ENCODE measurements at places on chromosomes 3 and 15.

DNA sequence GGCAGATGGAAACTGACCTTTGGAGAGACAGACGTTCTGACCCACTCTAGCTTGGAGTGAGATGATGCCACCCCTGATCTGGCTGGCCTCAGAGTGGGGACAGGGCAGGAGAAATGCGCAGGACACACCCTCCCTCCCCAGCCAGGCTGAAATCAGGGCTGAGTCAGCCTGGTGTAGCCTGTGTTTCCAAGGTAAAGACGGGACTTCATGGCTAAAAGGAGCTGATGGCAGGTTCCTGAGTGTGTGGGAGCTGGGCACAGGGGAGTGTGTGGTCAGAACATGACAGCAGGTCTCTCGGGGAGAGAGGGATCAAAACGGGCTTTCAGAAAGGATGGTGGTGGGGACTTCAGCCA lies 14.6 kb upstream of the POLG start:
- DNase-seq = no peak

DNA sequence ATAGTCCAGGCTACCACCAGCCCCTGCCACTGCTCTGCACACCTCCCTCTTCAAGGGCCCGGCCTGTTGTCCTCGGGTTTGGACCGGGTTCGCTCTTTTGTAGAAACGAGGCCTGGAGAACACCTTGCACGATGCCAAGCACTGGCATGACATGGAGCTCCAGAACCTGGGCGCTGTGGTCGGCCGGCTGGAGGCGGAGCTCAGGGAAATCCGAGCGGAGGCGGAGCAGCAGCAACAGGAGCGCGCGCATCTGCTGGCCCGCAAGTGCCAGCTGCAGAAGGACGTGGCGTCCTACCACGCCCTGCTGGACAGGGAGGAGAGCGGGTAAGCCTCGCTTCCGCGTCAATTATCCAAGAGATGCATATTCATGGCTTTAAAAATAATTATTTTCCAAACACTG lies 72.4 kb downstream of the BFSP2 start:
- no peak for DNase-seq

DNA sequence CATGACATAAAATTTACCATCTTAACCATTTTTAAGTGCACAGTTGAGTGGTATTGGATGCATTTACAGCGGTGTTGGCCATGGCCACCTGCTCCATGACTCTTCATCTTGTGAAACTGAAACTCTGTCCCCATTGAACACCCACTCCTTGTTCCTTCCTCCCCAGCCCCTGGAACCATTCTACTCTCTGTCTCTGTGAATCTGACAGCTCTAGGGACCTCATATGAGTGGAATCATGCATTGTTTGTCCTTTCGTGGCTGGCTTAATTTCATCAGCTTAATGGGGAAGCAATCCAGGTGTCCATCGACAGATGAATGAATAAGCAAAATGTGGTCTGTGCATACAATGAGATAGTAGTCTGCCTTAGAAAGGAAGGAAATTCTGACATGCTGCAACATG lies 42.5 kb downstream of the PLXNA1 start:
- no peak for DNase-seq

- DNase-seq = no peak
Observed at GRCh38 chr15:71055461-71055860, 59.8 kb upstream of the THSD4 start.

DNA sequence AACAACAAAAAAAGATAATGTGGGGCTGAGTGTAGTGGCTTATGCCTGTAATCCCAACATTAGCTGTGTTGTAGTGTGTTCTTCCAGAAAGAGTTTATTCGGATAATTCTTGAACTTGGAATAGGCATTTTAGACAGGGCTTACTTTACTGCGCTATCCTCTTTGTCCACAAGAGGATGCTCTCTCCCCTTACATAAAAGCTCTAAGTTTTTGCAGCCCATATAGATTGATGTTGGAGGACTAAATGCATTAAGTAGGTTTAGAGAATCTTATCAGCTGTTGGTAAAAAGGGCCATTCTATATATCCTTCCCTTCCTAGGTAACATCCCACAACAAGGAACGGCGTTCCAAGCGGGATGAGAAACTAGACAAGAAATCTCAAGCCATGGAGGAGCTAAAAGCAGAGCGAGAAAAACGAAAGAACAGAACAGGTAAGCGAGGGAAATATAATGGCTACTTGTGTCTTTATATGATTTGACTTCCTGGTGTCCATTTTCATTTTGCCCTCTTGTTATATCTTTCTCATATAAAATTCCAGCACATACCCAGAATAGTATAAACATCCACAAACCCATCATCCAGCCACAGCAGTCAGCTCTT lies 27.8 kb upstream of the ITPKA start:
- DNase-seq = no peak

- no peak for DNase-seq
Observed at GRCh38 chr3:157300094-157300493, 136.6 kb upstream of the PTX3 start.

GRCh38 chr3:138348754-138349739 lies 668 bp downstream of the MRAS start:
- DNase-seq = no peak

DNA sequence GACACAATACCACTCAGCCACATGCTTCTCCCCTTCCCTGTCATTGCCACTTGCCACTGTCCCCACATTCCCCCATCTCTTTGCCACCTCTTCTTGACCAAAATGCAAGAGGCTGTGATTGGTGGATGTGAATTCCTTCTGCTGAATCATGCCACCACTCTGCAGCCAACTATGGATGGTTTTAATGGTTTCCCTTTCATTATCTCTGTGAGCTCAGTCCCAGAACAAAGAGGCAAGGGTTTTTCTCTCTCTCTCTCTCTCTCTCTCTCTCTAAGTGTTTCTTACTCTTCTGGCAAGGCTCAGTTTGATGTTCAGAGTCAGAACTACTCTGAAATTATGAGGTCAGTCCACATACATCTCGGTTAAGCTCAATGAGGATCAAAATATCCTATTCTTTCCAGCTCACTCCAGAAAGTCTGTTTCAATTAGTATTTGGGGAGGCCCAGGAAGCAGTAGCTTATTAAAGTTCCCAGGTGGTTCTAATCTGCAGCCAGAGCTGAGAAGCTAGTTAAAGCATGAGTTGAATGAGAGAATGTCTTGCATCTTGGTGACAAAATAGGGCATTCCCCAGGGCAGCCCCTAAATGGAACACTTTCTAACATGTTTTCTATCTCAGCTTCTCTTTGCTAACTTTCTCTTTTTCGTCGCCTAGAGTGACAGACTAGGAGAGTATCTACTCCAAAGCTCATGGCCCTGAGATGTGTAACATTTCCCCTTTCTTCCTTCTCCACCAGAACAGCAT lies 8.5 kb upstream of the ILDR1 start:
- DNase-seq = no peak

DNA sequence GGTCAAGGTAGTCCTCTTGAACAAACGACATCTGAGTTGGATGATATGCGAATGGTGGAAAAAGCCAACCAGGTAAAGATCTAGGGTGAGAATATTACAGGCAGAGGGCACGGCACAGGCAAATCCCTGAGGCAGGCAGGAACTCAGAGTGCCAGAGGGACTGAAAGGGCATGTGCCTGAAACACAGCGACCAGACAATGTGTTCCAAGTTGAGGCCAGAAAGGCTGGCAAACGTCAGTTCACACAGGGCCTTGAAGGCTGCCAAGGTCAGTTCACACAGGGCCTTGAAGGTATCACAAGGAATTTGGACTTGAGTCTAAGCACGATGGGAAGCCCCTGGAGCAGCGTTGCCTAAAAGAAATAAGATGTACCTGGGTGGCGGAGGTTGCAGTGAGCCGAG lies 20.1 kb downstream of the HES1 start:
- no peak for DNase-seq

- no peak for DNase-seq
Observed at GRCh38 chr3:22361521-22361920, 610.5 kb upstream of the ZNF385D start.

GRCh38 chr15:72318408-72318942 lies 1.5 kb downstream of the CELF6 start:
- DNase-seq = no peak

GRCh38 chr3:52068730-52069129 lies 12.4 kb upstream of the DUSP7 start:
- no peak for DNase-seq

- no peak for DNase-seq
Observed at GRCh38 chr3:163878396-163878795, 1199.9 kb downstream of the SI start.

GRCh38 chr3:127389420-127389819 lies 101.6 kb upstream of the PRR20G start:
- DNase-seq = no peak

DNA sequence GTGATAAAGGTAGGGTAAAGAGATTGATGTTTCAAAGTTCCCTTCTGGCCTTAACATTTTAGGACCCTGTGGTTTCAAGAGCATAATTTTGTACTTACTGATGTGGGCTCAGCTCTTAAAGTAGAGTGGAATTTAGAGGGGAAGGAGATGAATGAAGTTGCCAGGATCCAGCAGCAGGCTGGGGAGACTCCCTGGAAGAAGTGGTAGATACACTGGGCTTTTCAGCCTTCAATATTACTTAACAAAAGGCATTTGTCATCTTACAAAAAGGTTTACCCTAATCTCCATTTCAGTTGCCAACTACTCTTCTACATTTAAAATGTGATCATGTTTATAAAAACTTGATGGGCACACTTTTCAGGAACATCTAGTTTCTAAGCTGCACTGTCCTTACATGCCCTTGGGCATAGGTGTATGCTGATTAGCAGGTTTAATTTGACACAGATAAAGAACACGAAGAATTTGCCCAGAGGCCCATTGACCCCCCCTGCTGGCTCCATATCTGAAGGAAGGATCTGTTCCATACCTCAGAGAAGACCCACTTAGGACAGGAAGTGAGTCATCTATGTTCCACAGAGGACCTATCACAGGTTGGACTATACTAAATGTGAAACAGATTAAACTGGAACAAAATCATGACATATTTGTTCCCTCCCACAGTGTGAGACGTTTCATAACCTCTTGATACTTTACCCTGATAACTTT lies 93.0 kb upstream of the LPP start:
- DNase-seq = no peak

GRCh38 chr15:72787526-72787925 lies 4.0 kb upstream of the ADPGK start:
- no peak for DNase-seq

DNA sequence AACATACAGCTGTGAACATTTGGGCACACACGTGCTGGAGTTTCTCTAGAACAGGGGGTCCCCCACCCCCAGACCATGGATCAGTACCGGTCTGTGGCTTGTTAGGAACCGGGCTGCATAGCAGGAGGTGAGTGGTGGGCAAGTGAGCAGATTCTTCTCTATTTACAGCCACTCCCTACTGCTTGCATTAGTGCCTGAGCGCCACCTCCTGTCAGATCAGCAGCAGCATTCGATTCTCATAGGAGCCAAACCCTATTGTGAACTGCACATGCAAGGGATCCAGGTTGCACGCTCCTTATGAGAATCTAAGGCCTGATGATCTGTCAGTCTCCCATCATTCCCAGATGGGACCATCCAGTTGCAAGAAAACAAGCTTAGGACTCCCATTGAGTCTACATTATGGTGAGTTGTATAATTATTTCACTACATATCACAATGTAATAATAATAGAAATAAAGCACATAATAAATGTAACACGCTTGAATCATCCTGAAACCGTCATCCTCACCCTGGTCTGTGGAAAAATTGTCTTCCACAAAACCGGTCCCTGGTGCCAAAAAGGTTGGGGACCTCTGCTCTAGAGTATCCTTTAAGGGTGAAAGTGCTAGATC lies 25.8 kb downstream of the CHRM5 start:
- no peak for DNase-seq

DNA sequence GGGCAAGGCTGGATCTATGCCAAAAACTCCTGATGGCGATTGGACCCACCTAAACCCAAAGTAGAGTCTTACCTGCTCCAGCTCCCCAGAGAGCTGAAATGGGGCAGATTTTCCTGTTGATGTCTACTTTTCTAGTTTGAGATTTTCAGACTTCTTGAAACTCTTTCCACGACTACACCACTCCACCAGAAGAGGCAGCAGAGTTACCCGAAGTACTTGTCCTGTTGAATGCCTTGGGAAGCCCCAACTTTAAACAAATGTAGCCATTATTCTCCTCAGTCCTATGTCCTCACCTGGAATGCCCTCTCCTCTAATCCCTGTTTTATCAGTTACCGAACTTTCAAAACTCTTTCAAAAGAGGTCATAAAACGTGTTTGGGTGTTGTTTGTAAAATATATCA lies 843.8 kb downstream of the VGLL3 start:
- no peak for DNase-seq

GRCh38 chr15:42143356-42143755 lies 13.1 kb downstream of the PLA2G4F start:
- DNase-seq = no peak

DNA sequence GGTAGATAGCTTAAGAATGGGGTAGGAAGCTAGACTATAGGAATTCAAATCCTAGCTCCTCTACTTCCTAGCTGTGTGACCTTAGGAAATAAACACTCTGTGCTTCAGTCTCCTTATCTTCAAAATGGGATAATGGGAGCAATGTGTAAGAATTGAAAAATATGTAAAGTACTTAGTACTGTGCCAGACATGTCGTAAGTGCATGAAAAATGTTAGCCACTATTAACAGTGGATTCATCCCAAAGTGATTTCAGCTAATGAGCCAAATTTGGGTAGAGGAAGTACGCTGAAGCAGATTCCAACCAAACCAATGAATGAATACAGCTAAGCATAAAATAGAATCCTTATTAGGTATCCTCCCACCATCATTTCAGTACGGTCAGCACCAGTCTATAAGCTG lies 192.1 kb downstream of the RORA start:
- DNase-seq = no peak

GRCh38 chr15:74328331-74329056 lies 39.0 kb downstream of the CYP11A1 start:
- DNase-seq = no peak

GRCh38 chr3:140537727-140538082 lies 140.2 kb upstream of the TRIM42 start:
- DNase-seq = no peak

DNA sequence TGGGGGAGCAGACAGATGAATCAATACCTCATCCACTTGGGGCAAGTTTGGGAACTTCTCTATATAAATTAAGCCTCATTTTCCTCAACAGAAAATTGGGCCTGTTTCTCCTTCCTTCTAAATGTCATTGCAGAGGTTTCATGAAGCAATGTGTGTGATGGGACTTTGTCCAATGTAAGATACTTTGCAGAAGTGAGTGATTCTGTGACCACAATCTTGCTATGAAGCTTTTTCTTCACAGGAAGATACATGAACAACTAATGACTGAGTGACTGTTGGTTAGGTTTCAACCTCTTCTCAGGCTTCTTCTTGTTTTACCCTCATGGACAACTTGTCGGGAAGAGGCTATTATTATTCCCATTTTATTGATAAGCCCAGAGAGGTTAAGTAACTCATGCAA lies 11.0 kb downstream of the TMEM45A start:
- DNase-seq = no peak

GRCh38 chr15:58477170-58477569 lies 45.4 kb downstream of the LIPC start:
- no peak for DNase-seq

Data from SIG-M5 (cell line).